ENCODE measurements at places on chromosomes 16 and 17. TPM values are rescaled to one million over a fixed set of nuclear protein-coding genes. Genes with fewer than 3 reads are reported as not detected.

DNA sequence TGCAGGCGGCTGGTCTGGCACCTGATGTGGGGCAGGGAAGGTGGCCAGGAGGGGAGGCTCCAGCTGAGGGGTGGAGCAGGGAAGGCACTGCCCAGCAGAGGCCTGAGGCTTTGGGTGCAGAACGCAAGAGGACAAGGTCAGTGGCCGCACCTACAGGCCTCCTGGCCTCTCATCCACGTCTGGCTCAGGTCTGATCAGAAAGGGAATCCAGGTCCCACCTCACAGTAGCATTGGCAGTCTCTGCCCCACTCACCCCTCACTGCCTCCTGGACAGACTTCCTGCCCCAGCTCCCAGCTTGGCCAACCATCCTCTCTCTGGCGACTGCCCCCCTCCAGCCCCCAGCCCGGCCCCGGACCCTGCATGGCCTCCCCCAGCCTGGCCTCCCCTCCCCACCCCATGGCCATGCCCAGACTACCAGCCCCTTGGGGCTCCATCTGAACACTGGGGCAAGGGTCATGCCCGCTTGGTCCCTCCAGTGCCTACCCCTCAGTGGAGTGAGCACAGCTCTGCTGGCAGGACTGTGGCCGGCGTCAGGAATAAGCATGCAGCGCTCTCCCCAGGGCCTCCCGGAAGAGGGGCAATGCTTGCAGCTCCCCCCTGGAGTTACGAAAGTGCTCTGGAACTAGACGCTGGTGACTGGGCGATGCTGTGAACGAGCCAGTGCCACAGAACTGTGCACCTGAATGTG lies 4.6 kb downstream of the UTS2R start:
- no peak for DNase-seq

DNA sequence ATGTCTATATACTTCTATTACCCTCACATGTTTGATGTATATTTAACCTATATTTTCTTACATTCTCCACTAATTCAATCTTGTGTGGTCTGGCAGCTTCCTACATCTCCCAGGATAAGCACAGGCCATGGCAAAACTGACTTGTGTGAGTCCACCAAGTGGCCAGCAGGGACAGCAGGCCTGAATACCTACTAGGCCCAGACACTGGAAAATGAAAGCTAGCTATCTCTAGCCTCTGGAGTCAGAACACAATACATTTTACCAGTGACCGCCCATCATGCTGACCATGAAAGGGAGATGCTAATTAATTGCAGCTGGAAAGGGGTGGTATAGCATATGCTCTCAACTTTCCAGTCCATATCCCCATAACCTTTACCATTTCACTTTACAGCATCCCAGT lies 132.3 kb downstream of the PCTP start:
- DNase-seq = no peak

DNA sequence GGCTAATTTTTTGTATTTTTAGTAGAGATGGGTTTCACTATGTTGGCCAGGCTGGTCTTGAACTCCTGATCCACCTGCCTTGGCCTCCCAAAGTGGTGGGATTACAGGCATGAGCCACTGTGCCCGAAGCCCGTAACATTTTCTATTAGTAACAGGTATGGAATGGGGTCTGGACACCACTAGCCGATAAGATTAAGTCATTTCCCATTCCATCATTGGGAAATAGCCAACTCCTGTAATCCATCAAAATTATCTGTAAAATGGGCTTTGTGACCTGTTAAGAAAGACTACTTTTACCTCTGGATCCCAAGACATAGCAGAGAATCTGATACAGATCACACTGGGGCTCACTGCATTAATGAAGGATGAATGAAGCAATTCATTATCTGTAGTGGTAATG lies 3.9 kb upstream of the LUC7L3 start:
- DNase-seq = no peak

KRT222 gene
- total RNA-seq = not detected

EXOC3L1 gene
- not detected for total RNA-seq

CACNG3 gene
- total RNA-seq = not detected

Data from activated naive CD4-positive, alpha-beta T cell treated with anti-CD3 and anti-CD28 coated beads, Interleukin-2, amount 50 U/mL, for 72 hours (primary cell).